ENCODE measurements at places on chromosomes 7 and 10.

DNA sequence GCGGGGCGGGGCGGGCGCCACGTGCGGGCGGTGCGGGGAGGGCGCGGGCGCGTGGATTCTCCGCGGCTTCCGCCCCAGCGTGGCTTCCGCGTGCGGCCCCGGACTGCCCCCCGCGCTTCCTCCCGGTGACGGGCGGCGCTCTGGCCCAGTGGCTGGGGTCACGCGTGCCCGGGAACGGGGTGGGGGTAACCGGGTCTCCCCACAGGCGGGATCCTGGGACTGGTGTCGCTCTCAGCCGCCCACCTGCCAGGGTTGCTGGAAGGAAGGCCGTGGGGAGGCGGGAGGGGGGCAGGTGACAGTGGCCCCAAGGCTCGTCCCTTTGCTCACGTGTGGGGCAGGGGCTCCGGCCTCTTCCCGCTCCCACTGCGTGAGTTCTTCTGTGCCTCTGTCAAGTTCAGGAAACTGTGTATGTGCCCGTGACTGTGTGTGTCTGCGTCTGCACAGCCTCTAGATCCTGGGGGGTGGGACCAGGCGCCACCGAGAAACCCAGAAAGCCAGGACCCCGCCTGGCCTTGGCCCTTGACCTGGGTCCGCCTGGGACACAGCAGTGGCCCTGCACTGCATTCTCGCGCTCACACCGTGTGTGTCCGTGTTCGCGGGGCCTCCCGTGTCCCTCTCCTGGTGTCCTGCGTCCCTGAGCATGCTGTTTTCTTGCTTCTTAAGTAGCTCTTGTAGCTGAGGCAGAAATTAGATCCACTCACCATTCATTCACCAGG is 919 bp downstream of the MAFK start:
- DNase-seq, result peak; percentile 71

- no peak for DNase-seq
These were observed 819 bp upstream of the TRIM4 start for GRCh38 chr7:99920149-99920548.

DNA sequence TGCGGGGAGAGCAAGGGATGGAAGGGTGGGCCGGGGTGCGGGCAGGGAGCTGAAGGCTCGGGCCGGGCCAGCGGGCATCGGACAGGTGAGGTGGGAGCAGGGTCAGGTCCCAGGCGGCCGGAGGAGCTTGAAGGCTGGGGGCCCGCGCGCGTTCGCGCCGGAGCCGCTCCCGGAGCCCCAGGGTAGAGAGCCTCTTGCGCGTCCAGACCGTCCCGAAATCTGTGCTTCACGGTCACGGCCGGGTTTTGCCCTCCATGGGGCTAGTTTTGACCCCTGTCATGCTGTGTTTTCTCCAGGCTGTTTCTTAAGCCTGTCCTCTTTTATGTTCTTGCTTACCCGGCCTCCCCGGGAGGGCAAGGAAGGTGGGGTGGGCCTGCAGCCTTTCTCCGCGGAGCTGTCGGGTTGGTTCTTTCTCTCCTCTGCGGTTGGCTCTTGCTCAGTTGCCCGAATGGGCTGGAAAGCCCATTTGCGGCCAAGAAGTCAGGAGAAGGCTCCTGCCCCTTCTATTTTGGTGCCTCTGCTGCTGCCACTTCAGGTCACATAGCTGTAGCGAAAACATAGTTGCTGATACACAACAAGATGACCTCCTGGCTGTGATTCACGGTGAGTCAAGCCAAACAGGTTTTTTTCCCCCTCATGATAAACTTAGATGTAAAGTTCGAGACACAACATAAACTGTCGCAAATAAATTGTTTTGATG is 650 bp downstream of the UBE2D1 start:
- peak; percentile 55 for DNase-seq

DNA sequence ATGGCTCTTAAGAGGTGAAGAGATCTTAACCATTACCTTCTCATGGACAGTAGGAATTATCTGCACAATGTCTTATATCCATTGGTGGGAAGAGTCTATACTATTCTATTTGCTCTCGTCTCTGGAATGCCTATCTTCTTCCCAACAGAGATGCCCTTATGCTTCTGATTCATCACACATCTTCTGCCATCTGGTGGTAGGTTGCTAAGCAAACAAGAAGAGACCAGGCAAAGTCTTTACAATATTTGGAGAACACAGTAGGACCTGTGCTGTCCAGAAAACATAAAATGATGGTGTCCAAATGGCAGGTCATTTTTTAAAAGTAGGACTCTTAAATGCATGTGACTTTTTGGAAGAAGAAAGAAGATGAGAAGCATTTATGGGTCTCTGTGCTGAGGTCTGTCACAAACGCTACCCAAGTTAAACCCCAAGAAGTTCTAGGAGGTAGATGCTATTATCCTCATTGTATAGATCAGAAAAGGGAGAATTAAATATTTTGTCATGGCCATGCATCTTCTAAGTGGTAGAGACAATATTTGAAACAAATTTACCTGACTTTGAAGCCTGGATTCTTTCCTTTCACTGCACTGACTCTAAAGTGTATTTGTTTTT is 67.8 kb upstream of the NXPH1 start:
- no peak for DNase-seq

GRCh38 chr10:61391281-61391680 is 61.9 kb downstream of the TMEM26 start:
- DNase-seq, result no peak

- DNase-seq, result no peak
These were observed 19.0 kb upstream of the ABI1 start for GRCh38 chr10:26879744-26880143.
